ENCODE measurements at places on chromosomes 1 and 21.

- DNase-seq = no peak
These were observed 14.9 kb upstream of the CD1C start for GRCh38 chr1:158274797-158275196.

DNA sequence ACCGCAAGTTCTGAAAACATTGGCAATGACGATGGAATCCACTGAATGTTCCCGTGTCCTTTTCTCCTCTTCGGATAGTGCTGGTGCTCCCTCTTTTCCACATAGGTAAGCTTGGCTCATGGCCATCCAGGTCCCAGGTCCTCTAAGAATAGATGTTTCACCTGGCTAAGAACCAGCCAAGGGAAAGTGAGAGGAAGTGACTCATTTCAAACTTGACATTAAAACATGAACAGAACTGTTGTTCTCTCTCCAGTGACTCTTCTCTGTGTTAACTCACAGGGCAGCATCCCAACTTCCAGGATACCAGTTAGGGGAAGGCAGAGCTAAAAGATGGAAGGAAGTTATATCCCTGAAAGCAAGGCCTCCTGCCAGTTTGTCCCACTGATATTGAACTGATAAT is 493.8 kb upstream of the CHRM3 start:
- no peak for DNase-seq

DNA sequence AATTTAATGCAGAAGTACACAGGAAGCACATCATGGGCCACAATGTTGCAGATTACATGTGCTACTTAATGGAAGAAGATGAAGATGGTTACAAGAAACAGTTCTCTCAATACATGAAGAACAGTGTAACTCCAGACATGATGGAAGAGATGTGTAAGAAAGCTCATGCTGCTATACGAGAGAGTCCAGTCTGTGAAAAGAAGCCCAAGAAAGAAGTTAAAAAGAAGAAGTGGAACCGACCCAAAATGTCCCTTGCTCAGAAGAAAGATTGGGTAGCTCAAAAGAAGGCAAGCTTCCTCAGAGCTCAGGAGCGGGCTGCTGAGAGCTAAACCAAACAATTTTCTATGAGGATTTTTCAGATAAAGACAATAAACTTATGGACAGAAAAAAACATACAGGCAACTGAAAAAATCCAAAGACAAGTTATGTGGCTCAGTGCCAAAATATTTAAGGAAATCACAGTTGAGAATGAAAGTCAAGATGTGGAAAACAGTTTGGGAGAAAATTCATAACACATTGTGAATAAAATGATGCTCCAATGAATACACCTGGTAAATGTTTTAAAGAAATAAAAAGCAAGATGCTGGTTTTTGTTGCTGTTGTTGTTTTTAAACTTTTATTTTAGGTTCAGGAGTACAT is 2.8 kb upstream of the ZNF644 start:
- DNase-seq = no peak

GRCh38 chr1:910881-911721 is 12.6 kb upstream of the SAMD11 start:
- DNase-seq = no peak

DNA sequence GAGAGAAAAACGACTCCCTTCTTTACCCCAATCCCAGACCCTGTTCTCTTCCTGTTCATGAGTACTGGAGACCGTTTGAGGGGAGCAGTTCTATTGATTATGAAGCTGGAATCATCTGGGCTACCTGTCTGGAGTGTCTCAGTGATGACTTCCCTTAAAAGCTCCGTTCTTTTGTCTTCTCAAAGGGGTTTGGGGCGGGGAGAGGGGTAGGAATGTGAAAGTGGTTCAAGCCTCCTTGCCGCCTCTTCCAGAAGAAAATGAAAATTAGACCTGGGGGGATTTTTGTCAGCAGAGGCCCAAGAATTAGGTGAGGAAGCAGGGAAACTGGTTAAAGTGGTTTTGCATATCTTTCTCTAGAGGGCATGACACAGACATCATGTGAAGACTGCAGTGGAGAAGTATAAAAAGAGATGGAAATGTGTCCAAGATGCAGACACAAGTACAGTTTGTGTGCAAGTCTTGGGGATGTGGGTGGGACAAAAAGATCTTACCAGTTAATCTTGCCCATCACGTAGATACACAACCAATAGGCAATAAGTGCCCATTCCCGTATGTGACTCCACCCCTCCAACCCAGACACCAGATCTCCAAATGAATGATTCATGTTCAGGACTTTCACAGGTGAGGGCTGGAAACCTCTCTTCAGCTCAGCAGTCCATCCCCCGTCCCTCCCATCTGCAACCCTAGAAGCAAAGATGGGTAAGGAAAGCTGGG is 470 bp upstream of the MTMR11 start:
- DNase-seq = no peak

- DNase-seq = no peak
These were observed 15.8 kb downstream of the SYNJ1 start for GRCh38 chr21:32712043-32712442.

GRCh38 chr21:40829791-40830190 is 17.2 kb downstream of the DSCAM start:
- DNase-seq = no peak

GRCh38 chr1:4064150-4064889 is 164.2 kb upstream of the C1orf174 start:
- DNase-seq = no peak

GRCh38 chr1:2575801-2576663 is 10.5 kb upstream of the PRXL2B start:
- no peak for DNase-seq

DNA sequence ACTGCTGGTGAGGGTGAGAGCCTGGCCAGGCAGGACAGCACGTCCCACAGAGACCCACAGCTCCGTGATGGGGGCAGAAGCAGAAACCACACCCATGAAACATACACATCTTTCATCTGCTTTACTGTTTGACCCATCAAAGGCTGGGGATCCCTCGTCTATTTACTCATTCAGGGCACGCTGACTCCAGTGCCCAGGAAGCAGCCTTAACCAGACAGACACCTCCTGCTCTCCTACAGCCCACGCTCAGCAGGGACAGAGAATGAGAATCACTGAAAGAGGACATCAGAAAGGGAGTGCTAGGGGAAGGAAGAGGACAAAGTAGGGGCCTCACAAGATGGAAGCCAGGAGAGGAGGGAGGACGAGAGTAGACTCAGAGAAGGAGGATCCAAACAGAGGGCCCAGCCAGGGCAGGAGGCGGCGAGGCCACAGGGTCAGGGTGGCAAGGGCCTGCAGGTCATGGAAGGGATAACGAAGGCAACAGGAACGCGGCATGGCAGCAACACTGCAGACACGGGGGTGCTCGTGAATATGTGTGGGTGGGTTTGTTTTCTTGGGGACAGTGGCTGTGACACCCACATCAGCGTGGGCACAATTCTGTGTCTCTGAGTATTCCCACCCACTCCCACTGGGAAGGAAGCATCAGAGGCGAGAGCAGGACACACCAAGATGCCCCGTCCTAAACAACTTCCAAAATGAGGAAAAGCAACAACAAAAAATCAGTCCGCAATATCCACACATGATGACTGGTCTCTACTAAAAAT is 15.4 kb upstream of the NADK start:
- no peak for DNase-seq

DNA sequence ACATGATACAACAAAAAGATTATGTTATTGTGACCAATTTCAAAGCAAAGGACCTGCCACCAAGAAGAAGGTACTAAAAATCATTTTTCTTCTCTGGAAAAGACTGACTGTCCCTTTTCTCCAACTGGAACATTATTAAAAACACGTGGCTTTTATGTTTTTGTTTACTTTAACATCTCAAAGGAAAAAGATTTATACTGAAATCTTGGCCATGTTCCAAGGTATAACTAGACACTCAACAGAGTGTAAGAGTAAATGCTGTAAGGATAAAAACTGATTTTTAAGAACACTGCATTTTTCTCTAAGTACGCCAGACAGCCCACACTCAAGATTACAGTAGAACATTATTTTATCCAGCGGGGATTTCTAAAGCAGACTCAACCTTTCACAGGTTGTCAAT is 62.1 kb downstream of the BRWD1 start:
- no peak for DNase-seq

DNA sequence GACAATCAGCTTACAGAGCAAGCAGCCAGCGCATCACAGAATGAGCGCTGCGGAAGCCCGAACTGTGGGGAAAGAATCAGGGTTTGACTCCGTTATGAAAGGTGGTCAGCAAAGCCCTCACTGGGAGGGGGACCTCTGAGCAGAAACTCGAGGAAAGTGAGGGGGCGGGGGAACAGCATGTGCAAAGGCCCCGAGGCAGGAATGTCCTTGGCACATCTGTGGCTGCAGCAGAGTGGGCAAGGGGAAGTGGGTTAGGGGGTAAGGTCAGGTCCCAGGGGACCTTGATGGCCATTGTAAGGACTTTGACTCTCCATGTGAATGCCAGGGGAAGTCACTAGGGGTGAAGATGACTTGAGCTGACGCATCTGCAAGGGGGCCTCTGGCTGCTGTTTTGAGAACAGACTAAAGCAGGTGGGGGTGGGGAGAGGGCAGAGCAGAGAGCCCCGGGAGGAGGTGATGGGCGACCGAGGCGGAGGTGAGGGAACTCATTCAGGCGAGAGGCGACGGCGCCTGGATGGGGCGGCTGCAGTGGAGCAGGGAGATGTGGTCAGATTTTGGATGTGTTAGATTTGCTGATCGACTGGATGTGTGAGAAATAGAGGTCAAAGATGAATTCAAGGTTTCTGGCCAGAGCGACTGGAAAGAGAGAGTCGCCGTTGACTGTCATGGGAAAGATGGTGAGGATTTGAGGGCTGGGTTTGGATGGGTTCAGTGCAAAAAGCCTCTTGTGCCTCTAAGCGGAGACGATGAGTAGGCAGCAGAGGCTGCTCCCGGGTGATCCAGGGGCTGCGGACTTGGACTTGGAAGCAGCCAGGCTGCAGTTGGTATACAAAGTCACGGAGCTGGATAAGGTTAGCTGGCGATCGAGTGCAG is 108.0 kb upstream of the ZBTB40 start:
- DNase-seq = no peak

- DNase-seq = no peak
These were observed 47.8 kb downstream of the LCA5L start for GRCh38 chr21:39397646-39398385.

- no peak for DNase-seq
These were observed 135.7 kb upstream of the SLC45A1 start for GRCh38 chr1:8182034-8182761.

DNA sequence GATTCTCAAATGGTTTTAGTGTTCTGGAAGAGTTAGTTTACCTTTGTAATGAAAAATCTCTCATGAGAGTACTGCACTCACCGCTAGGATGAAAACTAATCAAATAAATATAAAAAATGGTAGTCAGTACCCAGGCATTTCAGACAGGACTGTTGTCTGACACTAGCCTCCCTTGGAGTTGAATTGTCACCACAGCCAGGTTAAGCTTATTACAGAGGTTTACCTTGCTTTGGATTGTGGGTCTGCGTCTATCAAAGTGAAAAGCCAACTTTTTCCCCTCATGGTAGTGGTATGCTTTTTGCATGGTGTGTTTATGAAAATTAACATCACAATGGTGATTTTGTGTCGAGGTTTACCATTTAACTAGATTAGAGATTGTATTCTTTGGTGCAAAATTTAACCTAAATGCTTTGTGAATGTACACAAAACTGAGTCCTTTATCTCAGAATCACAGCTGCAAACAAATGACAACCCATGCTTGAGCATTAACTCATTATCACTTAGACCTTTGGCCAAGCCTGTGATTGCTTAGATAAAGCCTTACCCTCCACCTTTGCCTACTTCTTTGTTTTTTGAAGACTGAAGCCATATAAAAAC is 20.1 kb downstream of the RAP1A start:
- no peak for DNase-seq

DNA sequence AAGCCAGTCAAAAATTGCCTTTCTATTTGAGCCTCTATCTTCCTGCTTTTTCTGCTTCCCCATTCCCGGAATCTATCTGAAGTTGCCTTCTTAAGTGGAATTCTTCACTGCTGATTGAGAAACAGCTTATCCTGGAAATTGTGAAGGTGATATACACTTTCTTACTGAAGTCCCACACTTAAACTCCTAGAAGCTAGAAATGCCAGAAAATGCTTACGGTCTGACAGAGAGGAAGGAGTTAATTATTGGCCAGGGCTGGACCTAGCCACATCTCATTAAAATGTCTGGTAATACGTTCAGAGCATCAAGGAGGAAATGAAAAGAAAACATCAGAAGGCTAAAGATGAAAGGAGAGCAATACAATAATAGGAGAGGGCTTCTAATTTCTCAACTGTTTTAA is 292.5 kb upstream of the SNX7 start:
- no peak for DNase-seq

DNA sequence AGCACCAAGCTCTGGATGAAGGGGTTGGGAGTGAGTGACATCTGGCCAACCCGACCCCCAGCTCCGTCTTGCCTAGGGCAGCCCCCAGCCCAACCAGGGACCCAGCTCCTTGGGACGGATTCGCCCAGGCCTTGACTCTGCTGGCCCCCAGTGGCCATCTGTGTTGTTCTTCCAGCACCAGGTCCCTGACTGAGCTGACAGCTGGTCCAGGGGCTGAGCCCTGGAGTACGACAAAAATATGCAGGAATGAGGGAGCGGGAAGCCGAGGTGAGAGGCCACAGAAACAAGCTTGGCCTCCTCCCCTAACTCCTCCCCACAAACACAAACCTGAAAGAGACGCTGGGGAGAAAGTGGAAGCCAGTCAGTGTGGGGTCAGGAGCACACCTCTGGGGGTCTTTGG is 55.0 kb upstream of the PAX7 start:
- peak; percentile 32 for DNase-seq

- DNase-seq = no peak
These were observed 24.3 kb downstream of the TMEM201 start for GRCh38 chr1:9612871-9613624.

GRCh38 chr21:29349702-29350101 is 51.0 kb downstream of the BACH1 start:
- DNase-seq = no peak

GRCh38 chr1:15188130-15188524 is 34.6 kb downstream of the TMEM51 start:
- no peak for DNase-seq

DNA sequence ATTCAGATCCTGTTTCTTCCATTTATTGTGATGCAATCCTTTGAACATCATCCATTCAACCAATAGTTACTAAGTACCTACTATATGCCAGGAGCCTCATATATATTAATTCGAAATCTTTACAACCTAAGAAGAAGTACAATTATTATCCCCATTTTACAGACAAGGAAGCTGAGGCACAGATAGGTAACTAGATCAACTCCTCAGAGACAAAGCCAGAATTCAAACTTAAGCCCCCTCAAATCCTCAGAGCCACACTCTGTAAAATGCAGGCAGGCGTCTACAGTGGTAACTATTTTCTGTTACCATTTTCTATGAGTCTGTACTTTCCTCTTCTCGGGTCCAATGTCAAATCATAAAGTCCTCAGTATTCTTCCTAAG is 107.9 kb downstream of the SLC45A1 start:
- DNase-seq = no peak

All from activated CD4-positive, alpha-beta T cell treated with anti-CD3 and anti-CD28 coated beads for 24 hours (primary cell).